ENCODE measurements at places on chromosomes 5 and 9.

GRCh38 chr5:135234666-135235401 is 164.2 kb downstream of the MACROH2A1 start:
- DNase-seq = no peak

- DNase-seq = no peak
These were observed 4.6 kb downstream of the AP3B1 start for GRCh38 chr5:78289911-78290310.

GRCh38 chr9:82546136-82546535 is 516.8 kb downstream of the RASEF start:
- no peak for DNase-seq

- DNase-seq = no peak
These were observed 410.2 kb downstream of the ACTL7B start for GRCh38 chr9:108445431-108446071.

DNA sequence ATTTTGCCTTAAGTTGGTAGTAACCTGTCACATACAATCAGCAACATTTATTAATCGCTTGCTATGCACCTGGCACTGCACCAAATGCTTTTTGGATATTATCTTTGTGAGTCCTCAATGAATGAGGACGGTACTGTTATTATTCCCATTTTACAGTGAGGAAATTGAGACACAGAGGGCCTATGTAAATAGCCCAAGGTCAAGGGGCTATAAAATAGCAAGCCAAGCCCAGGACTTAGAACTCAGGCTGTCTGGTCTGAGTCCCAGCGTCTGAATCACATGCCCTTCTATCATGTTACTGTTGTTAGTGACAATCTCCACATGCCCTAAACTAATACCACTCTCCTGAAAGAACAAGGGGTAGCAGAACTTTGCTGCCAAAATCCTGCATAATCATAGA is 60.0 kb downstream of the ERAP1 start:
- DNase-seq = no peak

- DNase-seq = no peak
These were observed 2.4 kb downstream of the ATG12 start for GRCh38 chr5:115838885-115839518.

DNA sequence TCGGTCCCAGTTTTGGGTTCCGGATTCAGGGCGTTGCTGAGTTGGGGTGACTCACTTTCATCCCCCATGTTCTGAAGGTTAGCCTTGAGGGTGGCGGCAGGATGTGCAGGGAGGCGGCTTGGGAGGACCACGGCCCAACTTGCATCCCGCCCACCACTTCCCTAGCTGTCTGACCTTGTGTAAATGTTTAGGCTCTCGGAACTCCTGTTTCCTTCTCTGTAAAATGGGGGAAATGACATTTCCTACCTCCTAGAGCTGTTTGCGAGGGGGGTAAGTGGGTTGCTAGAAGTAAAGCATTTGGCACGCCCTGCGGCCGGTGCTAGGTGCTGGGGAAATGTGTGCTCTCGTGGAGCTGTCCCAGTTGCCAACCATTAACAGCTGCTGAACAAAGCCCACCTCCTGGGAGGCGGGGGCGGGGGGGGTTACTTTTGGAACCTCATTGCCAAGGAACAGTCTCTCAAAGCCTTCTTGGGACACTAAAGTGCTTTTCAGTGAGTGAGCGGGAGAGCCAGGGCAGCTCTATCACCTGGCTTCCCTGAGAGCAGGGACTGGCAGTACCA is 27.5 kb downstream of the PTGES2 start:
- no peak for DNase-seq

DNA sequence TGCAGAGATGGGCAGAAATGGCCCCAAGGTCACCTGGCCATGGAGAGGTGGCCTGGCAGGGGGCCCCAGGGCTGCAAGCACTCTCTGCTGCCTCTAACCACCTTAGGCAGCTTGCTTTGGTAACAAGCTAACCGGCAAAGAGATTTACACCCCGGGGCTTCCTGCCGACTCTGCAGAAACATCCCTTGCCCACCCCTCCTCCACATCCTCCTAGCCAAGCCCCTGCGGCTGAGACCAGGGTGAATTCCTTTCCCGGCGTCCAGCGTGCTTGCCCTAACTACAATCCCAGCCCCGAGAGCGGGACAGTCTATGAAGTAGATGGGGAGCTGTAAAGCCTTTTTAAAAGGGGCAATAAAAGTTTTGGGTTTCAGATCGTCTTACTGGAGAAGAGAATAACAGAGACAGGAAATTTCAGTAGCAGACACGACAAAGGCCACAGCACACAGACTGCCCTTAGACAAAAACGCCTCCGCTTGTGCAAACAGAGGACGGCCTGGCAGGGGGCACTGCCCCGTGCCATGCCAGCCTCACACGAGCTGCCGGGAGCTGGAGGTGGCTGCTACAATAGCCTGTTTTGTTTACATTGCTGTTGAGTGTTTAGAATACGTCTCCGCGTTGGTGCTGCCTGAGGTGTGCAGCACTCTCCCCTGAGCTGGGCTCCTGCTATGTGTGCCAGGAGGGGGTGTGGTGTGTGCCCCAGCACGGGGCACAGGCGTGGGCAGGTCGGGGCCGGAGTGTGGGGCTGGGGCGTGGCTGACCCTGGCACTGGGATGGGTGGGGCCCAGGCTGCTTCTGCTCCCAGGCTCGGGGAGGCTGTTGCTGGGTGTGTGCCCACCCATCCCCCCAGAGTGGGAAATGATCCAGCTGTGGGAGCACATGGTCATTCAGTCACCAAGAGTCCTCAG is 15.3 kb downstream of the MYMK start:
- no peak for DNase-seq

DNA sequence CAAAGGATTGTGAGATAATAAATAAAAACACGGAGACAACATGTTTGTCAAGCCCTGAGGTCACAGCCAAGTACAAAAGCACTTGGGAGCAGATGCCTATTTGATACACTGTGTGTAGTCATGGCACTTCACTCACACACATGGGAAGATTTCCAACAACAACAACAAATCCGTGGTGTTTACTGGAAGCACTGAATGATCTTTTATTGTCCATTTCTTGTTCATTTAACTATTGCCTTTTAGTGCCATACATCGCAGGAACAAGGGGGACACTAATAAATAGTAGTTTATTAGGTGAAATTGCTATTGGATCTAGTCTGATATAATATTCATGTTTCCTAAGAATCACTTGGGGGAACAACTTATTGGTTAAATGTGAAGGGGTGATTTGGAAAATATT is 20.4 kb upstream of the GDNF start:
- no peak for DNase-seq

DNA sequence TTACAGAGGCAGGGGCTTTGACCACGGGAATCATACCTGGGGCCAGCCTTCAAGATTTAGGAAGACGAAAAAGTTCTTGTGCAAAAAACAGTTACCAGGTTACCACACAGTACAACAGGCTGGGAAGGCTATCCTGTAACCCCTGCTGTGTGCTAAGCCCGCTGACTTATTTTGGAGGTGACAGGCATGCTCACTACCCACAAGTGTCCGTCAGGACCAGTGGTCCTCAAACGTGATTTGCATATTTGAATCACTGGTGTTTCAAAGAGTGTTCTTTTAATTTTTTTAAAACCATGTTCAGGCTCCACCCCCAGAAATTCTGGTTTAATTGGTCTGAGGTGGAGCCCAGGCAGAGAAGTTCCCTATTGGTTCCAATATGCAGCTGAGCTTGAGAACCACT is 146.6 kb downstream of the TTLL11 start:
- no peak for DNase-seq

DNA sequence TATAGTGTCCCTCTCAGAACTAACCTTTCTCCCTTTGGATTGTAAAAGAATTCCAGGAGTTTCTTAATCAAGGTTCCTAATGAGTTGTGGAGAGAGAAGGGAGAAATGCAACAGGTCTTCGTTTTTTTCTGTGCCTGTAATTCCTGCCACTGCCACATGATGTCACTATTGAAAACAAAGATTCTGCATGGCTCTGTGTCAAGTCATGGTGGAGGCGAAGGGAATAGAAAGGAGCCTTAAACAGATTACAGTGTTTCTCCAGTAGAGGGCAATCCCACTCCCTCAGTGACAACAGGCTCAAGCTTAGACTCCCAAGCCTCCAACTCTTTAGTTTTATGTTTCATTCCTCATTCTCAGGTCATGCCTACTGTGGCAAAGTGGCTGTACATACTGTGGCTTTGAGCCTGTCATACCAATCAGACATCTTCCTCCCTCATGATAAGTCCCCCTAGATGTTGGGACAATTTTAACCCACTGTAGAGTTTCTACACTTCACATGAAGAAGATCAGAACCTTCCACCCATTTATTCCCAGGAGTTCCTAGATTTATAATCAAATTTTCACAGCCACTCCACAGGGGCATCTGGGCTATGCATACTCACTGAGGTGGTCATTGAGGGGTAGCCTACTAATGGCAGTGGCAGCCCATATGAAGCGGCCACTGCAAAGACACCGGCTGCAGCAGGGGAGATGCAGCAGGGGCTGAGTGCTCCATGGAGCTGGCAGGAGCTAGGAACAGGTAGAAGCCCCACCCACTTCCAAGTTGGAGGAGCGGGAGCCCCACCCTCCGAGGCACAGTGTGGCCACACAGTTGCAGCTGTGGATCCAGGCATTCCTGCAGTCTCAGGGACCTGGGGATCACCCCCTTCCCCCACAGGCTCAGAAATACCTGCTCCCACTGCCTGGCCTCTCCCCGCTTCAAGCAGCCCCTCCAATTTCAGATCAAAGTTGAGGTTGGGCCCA is 97.4 kb upstream of the TRIM32 start:
- DNase-seq = peak; percentile 18

DNA sequence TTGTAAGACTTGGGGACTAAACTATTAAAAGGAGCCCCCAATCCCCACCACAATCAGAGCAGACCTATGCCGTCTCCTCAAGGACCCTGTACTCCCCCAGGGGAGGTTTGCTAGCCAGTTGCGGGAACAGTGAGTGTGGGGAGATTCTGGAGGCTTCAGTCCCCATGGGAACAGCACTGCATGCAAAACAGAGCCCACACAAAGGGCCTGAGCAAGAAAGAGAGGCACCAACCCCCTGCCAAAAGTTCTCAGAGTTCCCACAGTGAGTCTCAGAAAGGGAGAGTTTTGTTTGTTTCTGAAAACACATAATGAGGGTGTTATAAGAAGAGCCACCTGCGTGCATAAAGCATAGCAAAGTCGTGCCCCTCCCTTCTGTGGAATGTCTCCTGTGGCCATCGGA is 56.6 kb downstream of the CFAP90 start:
- DNase-seq = no peak

- no peak for DNase-seq
These were observed 278.0 kb upstream of the SMC2 start for GRCh38 chr9:103816146-103816545.

GRCh38 chr5:166262395-166262794 is 2029.0 kb upstream of the WWC1 start:
- DNase-seq = no peak

GRCh38 chr9:137924761-137925369 is 47.3 kb downstream of the CACNA1B start:
- no peak for DNase-seq

GRCh38 chr5:113276001-113276400 is 158.8 kb downstream of the TSSK1B start:
- DNase-seq = no peak

GRCh38 chr5:103259705-103260355 is 1.3 kb downstream of the MACIR start:
- no peak for DNase-seq

- DNase-seq = no peak
These were observed 22.7 kb downstream of the WNK2 start for GRCh38 chr9:93206576-93207155.

GRCh38 chr5:170920196-170920595 is 58.4 kb downstream of the RANBP17 start:
- DNase-seq = no peak

DNA sequence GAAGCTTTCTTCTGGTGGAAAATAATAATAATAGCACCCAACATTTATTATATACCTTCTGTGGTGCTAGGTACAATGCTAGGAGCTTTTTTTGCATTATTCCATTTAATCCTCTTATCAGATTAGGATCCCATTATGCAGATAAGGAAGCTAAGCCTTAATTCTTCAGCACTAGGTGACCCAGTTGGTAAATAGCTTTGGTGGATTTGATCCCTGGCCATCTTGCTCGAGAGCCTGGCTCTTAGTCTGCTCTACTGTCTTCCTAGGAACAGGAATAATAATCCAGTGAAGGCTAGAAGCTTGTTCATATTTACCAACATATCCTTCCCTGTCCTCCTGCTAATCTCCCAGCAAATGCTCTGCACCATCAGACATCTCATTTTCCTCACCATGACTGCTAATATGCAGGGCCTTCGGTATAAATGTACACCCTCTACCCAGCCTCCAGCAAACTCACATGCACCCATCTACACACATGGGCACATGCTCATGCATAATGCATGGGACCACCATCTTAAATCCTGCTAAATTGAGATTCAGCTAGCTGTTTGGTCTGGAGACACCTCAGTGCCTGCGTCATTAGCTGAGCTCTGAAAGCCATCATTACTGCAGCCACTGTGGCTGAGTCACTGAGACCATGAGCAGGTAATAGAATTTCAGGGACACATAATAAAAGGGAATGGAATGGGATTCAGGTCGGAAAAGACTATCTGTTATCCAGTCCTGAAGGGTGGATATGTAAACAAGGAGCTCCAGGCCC is 87.5 kb downstream of the TRIM32 start:
- no peak for DNase-seq

- DNase-seq = no peak
These were observed 144.3 kb upstream of the MTAP start for GRCh38 chr9:21657966-21658667.

DNA sequence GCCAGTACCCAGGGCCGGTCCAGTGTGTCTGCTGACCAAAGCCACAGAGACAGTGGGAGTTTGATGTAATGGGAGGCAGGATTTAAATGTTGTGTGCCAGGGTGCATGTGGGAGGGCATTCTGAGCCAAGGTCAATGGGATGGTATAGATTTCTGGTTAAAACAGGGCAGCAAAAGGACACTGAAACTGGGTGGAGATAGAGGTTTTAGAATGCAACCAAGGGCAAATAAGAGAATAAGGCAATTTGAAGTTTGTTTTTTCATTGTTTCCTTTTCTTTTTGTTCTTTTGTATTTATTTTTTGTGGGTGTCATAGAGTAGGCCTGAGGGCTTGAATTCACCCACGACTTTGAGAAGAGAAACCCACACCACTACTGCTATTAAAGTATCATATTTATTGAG is 65.5 kb upstream of the CLINT1 start:
- DNase-seq = no peak

DNA sequence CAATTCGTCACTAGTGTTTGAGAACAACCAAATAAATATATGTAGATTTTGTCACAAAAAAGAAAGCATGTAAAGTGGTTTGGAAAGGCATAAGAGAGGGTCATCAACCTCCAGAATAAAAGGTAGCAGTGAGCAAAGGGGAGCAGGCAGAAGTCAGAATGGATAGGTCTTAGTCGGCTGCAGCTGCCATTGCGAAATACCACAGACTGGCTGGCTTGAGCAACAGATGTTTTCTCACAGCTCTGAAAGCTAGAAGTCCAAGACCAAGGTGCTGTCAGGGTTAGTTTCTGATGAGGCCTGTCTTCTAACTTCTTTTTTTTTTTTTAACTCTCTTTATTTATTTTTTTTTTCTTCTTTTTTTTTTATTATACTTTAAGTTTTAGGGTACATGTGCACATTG is 208.1 kb upstream of the PIK3R1 start:
- no peak for DNase-seq

DNA sequence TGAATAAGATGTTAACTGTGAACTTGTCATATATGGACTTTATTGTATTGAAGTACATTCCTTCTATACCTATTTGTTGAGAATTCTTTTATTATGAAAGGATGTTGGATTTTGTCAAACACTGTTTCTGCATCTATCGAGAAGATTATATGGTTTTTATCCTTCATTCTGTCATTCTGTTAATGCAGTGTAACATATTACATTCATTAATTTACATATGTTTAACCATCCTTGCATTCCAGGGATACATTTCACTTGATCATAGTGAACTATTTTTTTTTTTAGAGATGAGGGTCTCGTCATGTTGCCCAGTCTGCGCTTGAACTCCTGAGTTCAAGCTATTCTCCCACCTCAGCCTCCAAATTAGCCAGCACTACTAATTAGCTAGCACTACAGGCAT is 48.4 kb downstream of the F2R start:
- no peak for DNase-seq

All from stimulated activated naive CD8-positive, alpha-beta T cell treated with anti-CD3 and anti-CD28 coated beads, Interleukin-15, amount 100 ng/mL, for 72 hours (primary cell).